HT-29 (cell line): ENCODE measurements at places on chromosomes 3 and 15. TPM values are rescaled to one million over a fixed set of nuclear protein-coding genes. Genes with fewer than 3 reads are reported as not detected.

The FBXO22 gene
- 51.1 and 60.1 TPM in 2 replicates for total RNA-seq

The ITGB5 gene
- 408 and 414 TPM in 2 replicates for total RNA-seq

The TGM4 gene
- not detected in 2 replicates for total RNA-seq

The CEP19 gene
- 0.15 and 0.52 TPM in 2 replicates for total RNA-seq

The UBL7 gene
- 45.1 and 57.1 TPM in 2 replicates for total RNA-seq

The ETFA gene
- 154 and 157 TPM in 2 replicates for total RNA-seq

The LRCH3 gene
- total RNA-seq: 30.6 and 36.5 TPM in 2 replicates

The DPPA2 gene
- not detected in 2 replicates for total RNA-seq

The AMOTL2 gene
- 109 and 119 TPM in 2 replicates for total RNA-seq

The ADGRG7 gene
- total RNA-seq: 0.08 and 0.13 TPM in 2 replicates

The PSTPIP1 gene
- total RNA-seq: 0.76 TPM in 1 of 2 replicates, not detected in the other
